ENCODE measurements at places on chromosomes 1 and 21. TPM values are rescaled to one million over a fixed set of nuclear protein-coding genes. Genes with fewer than 3 reads are reported as not detected.

Gene DMRTA2
- total RNA-seq, result not detected

GRCh38 chr1:40646315-40646714 is 19.2 kb downstream of the RIMS3 start:
- no peak for DNase-seq

GRCh38 chr1:43861988-43862735 is 71.4 kb upstream of the ARTN start:
- no peak for DNase-seq

GRCh38 chr1:175733722-175734121 is 9.7 kb downstream of the TNR start:
- no peak for DNase-seq

DNA sequence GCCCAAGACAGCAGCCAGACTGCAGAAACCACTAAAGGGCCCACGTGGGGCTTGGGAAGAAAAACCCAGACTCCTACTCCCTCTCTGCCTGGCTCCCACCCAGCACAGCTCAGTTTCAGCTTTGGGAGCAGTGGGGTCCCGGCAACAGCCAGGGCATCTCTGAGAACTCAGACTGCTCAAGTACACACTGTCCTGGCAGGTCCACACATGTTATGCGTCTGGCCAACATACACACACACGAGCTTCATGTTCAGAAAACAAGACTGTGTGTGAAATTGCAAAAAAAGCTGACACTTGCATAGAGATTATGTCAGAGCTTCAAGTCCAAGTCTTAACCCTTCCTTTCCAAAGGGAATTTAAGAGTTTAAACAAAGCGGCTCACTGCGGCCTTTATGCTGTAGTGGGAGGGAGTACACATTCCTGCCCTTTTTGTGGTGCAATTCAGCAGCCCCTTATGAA is 136.6 kb upstream of the CD34 start:
- DNase-seq, result peak; percentile 74

DNA sequence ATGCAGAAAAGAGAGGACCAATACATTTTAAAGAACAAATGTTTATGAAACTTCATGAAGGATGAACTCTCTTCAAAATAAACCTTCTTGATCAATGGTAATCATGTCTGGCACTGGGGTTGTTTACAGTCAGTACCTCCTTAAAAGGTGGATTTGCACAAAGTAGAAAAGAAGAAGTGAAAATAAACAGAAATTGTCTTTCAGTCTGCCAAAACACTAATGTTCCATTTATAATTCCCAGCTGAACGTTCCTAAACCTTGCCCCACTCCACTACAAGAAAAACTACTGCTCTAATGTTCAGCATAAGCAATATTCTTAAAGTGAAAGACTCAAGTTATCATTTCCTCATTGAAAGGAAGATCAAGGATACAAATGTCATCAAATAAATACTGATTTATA is 86.2 kb downstream of the EIF4G3 start:
- no peak for DNase-seq

- no peak for DNase-seq
Observed at GRCh38 chr1:104768466-104768865, 1018.8 kb downstream of the AMY1C start.
